Osteocyte (in vitro differentiated cells): ENCODE measurements at places on chromosomes 11 and 22.

GRCh38 chr11:2779981-2780849 is 80.4 kb upstream of the KCNQ1OT1 start:
- peak; percentile 82 for DNase-seq

DNA sequence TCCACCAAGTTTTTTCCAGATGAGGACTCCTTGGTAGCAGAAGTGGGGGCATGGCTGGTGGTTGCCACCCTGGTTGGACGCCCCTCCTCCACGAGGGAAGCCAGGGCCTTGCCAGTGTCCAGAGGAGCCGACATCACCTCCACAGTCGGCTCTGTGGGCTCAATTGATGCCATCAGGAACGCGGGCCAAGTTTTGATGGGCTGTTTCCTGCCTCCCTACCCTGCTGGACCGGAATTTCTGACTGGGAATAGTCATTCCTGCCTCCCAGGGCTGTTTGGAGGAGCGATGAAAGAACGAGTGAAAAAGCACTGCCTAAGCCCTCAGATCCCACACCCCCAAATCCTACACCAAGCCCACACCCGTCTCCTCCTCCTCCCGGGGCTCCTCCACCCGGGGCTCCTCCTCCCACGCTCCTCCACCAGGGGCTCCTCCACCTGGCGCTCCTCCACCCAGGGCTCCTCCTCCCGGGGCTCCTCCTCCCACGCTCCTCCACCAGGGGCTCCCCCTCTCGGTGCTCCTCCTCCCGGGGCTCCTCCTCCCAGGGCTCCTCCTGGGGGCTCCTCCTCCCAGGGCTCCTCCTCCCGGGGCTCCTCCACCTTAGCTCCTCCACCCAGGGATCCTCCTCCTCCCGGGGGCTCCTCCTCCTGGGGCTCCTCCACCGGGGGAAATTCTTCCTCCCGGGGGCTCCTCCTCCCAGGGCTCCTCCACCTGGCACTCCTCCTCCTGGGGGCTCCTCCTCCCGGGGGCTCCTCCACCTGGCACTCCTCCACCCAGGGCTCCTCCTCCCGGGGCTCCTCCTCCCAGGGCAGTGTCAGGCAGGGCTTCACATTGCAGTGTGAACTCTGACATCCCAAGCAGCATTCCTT is 10.0 kb upstream of the PRR5 start:
- no peak for DNase-seq

DNA sequence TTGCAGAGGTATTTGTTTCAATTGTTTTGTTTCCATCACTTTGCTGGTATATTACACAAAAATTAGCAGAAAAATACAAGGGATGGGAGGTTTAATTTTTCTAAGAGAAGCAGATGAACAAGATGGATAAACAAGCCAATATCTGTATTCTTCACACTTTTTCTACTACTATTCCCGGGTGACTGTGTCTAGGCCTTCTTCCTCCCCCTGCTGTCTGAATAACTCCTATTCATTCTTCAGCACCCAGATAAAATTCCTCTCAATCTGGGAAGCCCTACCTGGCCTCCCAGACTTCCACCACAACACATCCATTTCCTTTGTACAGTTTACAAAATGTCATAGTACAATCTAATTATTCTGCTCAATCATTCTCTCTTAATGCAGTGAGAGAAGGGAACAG is 666.6 kb upstream of the TENM4 start:
- DNase-seq = no peak

DNA sequence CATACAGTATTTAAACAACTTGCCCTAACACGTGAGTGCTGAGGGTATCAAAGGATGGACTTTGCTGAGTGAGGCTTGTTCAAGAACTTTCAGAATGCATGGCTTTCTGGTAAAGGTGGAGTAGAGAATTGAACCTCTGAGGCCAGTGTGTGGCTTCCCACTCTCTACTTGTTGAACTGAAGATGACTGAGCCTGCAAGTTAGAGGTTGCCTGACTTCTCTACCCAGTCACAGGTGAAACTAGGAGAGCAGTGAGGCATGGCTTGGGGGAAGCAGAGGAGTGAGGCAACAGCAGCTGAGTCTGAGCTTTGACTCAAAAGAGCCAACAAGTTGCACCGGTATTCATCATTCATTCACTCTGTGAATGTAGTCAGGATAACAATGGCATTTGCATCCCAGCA is 256.4 kb upstream of the SESN3 start:
- DNase-seq = no peak

- DNase-seq = no peak
These were observed 132.7 kb downstream of the DBX1 start for GRCh38 chr11:20027556-20028013.

DNA sequence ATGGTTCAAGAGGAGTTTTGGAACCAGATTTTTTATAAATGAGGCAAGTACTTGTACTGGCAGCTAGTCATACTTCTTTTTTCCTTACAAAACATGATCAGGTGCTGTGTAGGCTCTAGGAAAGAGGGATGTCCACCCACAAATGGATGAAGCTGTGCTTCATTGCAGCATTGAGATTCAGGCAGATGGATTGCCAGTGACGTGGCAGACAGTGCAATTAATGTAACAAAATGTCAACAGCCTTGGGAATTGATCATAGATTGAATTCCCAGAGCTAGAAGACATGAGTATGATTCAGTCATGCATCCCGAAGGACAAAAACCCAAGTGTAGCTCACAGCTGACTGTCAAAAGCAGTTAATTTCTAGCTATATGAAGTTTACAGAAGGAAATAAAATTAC is 99.2 kb upstream of the RASSF10 start:
- no peak for DNase-seq

- no peak for DNase-seq
These were observed 843.0 kb downstream of the METTL15 start for GRCh38 chr11:28951191-28951590.

DNA sequence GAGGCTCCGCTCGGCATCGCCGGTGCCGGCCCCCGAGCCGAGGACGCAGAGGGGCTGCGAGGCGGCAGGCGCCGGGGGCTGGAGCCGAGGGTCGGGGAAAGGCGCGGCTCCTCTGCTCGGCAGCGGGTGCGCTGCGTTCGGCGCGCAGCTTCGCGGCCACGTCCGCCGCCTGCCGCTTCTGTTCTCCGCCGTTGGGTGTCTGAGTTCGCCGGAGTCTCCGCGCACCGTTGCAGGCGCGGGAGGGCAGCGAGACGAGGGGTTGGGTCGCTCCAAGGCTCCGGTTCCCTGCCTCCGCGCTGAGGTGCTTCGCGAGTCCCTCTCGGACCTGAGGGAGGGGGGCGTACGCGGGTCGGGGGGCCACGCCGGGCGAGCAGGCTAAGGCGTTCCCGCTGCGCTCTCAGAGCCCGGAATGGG is 347 bp downstream of the MN1 start:
- DNase-seq = no peak

GRCh38 chr22:44887941-44888366 is 121.9 kb downstream of the PHF21B start:
- no peak for DNase-seq

DNA sequence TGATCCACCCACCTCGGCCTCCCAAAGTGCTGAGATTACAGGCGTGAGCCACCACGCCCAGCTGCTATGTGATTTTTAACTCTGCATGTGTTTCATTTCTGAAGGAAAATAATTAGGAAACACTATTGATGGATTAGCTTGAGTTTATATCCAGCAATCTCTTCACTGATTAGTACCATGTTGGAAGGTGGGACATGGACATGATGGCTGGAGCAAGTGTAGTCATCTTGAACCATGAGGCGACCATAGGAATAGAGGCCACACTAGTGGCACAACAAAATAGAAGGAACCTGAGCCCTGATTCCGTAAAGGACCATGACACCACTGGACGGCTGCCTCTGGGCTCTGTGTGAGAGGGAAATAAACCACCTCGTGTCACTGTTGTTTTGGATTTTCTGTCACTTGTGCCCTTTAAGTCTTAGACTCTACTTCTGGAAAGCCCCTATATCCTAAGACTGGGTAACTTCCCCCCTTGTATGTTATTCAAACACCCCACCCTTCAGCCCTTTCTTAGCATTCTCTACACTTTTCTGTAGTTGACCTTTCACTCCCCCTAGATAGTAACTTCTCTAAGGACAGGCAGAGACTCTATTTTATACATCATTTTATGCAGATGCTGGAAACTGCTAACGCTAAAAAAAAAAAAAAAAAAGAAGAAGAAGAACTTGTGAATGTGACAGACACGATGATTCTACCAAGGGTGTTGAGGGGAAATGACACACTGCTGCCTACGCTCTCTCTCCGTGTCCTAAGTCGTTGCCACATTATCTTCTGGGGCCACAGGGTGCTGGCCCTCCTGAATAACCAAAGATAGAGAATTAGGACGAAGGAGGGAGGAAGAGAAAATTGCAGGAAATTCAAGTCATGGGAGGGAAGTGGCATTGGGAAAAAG is 2.7 kb upstream of the VPS37C start:
- no peak for DNase-seq

DNA sequence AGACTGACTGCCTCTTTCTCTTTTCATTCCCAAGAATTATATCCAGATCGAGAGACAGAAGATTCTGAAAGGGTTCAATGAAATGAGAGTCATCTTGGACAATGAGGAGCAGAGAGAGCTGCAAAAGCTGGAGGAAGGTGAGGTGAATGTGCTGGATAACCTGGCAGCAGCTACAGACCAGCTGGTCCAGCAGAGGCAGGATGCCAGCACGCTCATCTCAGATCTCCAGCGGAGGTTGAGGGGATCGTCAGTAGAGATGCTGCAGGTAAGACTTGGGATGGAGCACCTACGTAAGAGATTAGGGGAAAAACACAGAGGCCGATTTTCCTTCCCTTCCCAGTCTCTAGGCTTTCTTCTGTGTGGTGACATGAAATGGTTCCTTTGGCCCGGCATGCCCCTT is 8.7 kb downstream of the TRIM22 start:
- no peak for DNase-seq

DNA sequence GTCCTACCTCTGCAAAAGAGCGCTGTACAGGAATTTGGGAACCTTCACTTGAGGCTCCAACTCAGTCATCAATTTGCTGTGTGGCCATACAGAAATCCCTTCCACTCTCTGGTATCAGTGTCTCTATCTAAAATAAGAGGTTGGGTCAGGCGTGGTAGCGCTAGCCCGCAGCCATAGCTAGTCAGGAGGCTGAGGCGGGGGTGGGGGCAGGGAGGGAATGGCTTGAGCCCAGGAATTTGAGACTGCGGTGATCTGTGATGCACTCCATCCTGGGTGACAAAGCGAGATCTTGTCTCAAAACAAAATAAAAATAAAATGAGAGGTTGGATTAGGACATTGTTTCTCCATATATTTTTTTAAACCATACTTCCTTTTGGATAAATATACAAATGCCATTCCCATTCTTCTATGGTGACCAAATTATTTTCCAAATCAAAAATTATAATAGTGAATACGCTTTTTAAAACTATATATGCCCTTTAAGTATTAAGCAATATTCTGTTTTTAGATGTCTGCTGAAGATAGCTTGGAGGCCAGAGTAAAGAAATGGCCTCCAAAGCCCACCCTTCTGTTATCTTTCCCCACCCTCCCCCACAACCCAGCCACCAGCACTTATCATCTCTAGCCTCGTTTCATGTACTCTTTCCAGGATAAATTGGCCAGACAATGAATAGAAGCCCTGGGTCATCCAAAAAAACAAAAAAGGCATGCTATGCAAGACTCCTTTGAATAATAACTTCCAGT is 87.2 kb downstream of the PLEKHA7 start:
- DNase-seq = no peak

DNA sequence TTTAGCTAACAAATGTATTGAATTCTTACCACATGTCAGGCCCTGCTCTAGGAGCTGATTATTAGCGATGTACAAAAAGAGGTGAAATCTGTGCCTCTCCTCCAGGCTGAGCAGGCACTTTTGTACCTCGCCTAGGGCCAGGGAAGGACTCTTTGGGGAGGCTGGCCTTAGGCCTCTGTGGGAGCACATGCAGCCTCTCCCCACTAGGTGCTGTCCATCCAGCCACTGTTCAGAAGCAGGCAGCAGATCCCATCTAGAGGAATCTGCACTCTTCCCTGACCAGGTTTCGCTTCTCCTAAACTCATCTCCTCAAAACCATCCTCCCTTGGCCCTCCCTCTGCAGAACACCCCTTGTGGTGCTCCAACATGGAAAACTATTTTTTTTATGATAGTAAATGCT is 51.9 kb upstream of the WT1 start:
- no peak for DNase-seq

DNA sequence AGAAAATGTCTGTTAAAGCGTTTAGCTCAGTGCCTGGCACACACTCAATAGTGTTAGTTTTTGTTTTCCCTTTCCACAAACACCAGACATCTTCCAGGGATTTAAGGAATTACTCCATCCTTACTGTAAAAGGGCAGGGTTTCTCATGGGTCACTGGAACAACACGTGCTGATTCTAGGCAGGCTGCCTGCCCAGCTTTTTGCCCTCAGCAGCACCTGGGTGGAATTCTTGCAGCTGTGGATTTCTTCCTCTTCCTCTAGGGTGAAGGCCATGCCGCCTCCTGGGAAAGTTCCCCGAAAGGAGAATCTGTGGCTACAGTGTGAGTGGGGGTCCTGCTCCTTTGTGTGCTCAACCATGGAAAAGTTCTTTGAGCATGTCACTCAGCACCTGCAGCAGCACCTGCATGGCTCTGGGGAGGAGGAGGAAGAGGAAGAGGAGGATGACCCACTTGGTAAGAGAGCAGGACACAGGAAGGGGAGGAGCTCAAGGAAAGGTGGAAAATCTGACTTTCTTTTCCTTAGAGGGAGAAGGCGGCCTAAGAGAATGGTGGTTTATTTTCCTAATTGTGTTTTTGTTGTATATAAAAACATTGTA is 5.4 kb downstream of the HINFP start:
- no peak for DNase-seq

DNA sequence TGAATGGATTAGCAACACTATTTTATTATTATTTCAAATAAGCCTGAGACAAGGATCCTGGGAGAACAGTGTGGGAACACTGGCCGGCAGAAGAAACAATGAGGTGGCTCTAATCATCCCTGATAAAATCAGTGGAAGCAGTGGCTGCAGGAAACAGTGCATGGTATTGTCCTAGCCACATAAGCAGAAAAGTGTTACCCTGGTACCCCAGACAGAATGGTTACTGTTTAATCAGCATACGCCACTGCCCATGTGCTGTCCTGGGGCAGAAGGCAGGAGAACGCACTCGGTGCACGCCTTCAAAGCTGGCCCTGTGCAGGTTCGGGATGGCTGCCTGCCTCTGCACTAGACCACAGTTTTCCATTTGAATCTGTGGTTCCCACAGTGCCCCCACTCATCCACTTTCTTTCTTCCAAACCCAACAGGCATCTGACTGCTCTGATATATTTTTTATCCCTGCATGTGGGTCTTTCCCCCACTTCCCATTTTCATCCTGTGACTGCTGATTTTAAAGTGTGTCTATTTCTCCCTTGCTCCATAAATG is 25.7 kb downstream of the OPCML start:
- peak; percentile 57 for DNase-seq

DNA sequence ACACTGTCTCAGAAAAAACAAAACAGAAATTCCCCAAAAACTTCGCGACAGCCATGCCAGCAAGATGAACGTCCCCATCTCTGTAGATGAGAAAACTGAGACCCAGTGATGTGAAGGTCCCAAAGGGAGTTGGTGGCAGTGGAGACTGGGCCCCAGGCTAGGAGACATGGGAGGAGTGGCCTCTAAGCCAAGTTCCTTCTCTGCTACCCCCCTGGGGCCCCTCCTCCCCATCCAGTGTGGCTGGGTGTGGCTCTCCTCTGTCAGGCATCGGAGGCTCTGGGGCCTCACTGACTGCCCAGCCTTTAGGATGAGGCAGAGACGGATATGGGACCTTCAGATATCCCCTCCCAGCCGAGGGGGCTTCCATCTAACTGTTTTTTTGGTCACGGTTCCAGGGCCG is 9.8 kb downstream of the RELT start:
- DNase-seq = no peak
